Activated naive CD4-positive, alpha-beta T cell treated with anti-CD3 and anti-CD28 coated beads for 36 hours (primary cell): ENCODE measurements at places on chromosomes 5 and 9. TPM values are rescaled to one million over a fixed set of nuclear protein-coding genes. Genes with fewer than 3 reads are reported as not detected.
A peak's percentile ranks its signal among the peaks of the same experiment; 100 is the strongest.

- peaks cover 4% of the 10 kb centered on the region for H3K27me3 ChIP-seq
- no peak for DNase-seq
- no peak overlapping the region for H3K4me3 ChIP-seq
- H3K27ac ChIP-seq = no peak overlapping the region
- no peaks in the 10 kb centered on the region for H3K4me1 ChIP-seq
Measured at GRCh38 chr5:102218159-102218558, 77.9 kb downstream of the SLCO4C1 start.

DNA sequence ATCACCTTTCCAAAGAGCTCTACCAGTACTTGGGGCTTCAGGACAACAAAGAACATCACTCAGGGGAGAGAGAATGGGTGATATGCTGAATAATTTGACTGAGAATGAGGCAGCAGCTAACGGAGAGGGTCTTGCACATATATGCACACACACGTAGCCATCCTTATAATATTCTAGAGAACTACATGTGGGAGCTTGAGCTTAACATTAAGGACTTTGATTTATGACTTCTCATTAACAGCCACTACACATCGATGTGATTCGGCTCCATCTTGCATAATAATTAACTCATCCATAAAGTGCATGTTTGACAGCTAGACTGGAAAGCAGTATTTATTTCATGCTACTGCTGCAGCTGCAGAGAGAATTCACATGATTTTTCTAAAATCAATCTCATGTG, 163.4 kb downstream of the RAB3C start:
- no peak for DNase-seq
- H3K4me3 ChIP-seq = no peak overlapping the region
- H3K27me3 ChIP-seq = peaks cover 6% of the 10 kb centered on the region
- no peaks in the 10 kb centered on the region for H3K36me3 ChIP-seq

- no peak for DNase-seq
- H3K27ac ChIP-seq = no peak overlapping the region
- no peak overlapping the region for H3K4me3 ChIP-seq
- no peaks in the 10 kb centered on the region for H3K4me1 ChIP-seq
Measured at GRCh38 chr5:140587495-140587894, 22.9 kb downstream of the SLC35A4 start.

GRCh38 chr9:77271023-77271690, 93.8 kb downstream of the VPS13A start:
- no peaks in the 10 kb centered on the region for H3K27me3 ChIP-seq
- no peaks in the 10 kb centered on the region for H3K4me1 ChIP-seq
- no peak overlapping the region for H3K27ac ChIP-seq
- H3K4me3 ChIP-seq = no peak overlapping the region
- H3K36me3 ChIP-seq = peaks cover 22% of the 10 kb centered on the region

DNA sequence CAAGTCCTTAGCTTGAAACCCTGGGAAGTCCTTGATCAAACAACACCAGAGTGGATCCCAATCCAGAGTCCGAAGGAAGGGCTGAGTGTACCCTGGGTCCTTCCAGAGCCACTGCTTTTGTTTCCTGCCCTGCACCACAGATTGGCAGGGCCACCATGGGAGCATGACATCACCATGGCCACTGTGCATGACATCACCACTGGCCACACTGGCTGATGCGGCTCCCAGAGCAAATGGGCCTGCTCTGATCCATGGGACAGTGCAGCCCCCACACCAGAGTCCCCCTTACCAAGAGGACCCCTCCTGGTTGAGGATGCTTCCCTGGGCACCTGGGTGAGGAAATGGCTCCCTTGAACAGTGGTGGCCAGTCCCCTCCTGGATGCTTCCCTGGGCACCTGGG, 9.9 kb downstream of the SLC6A3 start:
- DNase-seq = no peak
- H3K27me3 ChIP-seq = peaks cover 8% of the 10 kb centered on the region
- no peak overlapping the region for H3K4me3 ChIP-seq
- H3K4me1 ChIP-seq = no peaks in the 10 kb centered on the region

- no peaks in the 10 kb centered on the region for H3K27me3 ChIP-seq
- H3K36me3 ChIP-seq = no peaks in the 10 kb centered on the region
- H3K4me1 ChIP-seq = no peaks in the 10 kb centered on the region
Measured at GRCh38 chr9:96125624-96126023, 176.4 kb downstream of the HSD17B3 start.

GRCh38 chr5:43161244-43161643, 30.8 kb upstream of the NIM1K start:
- peak; percentile 38 for DNase-seq
- no peak overlapping the region for H3K4me3 ChIP-seq
- peaks cover 38% of the 10 kb centered on the region for H3K36me3 ChIP-seq
- H3K4me1 ChIP-seq = peaks cover 24% of the 10 kb centered on the region
- H3K27ac ChIP-seq = peak overlapping the region; percentile 44

DNA sequence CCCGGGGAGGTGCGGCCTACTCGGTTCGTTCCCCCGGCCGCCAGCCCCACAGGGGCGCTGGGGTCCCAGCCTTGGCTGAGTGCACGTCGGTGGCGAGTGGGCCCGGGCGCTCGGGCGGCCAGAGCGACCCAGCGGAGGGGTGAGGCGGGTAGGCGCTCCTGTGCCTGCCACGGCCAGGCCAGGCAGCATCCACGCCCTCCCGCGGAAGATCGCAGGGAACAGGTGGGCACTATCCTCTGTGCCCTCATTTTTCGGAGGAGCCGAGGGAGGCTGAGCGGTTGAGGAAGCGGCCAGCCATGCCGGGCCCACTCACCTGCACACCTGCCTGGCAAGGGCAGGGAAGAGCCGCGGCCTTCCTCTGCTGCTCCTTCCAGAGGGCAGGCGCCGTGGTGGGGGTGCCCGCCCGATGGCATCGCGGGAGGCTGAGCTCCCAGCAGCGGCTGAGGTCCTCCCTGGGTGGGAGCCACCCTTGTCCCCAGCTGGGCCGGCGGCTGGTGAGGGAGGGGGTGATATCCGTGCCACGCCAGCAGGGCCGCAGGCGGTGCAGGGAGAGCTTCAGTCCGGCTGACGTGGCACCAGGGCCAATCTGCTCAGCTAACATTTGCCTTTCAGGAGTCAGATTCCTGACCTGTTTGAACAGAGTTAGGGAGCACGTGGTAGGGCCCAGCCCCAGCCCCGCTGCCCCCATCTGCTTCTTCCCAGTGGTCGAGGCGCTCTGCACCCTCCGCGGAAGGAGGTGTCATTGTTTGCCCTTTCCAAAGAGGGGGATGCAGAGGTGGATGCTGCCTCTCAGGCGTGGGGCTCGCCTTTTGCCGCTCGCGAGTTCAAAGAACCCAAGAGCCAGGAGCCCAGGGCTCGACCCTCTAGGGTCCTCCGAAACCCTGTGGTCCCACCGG, 1.6 kb upstream of the SEC16A start:
- no peaks in the 10 kb centered on the region for H3K27me3 ChIP-seq
- no peak for DNase-seq
- H3K27ac ChIP-seq = no peak overlapping the region
- H3K36me3 ChIP-seq = peaks cover 7% of the 10 kb centered on the region

- no peak overlapping the region for H3K27ac ChIP-seq
- no peaks in the 10 kb centered on the region for H3K4me1 ChIP-seq
- H3K36me3 ChIP-seq = no peaks in the 10 kb centered on the region
- peaks cover 7% of the 10 kb centered on the region for H3K27me3 ChIP-seq
Measured at GRCh38 chr5:141898448-141899049, 20.3 kb upstream of the PCDH1 start.

IL9 gene
- not detected for total RNA-seq

PCDHGB2 gene
- not detected for total RNA-seq

PCDHB6 gene
- not detected for total RNA-seq
